Hair follicular keratinocyte (primary cell): ENCODE measurements at places on chromosomes 16 and 17. TPM values are rescaled to one million over a fixed set of nuclear protein-coding genes. Genes with fewer than 3 reads are reported as not detected.

The NGFR gene
- 24.0 and 64.8 TPM in 2 replicates for total RNA-seq

The ZNF652 gene
- total RNA-seq, result 6.0 and 7.1 TPM in 2 replicates

The C16orf54 gene
- not detected in 2 replicates for total RNA-seq

The CDH8 gene
- total RNA-seq, result not detected in 2 replicates

The TP53TG3C gene
- total RNA-seq, result not detected in 2 replicates

The TOX3 gene
- not detected in 2 replicates for total RNA-seq

The IKZF3 gene
- not detected in 2 replicates for total RNA-seq

The CYBA gene
- total RNA-seq, result 88.1 and 94.3 TPM in 2 replicates

The LGALS9C gene
- 1.8 and 2.0 TPM in 2 replicates for total RNA-seq

The CA4 gene
- not detected in 2 replicates for total RNA-seq

The MYH2 gene
- total RNA-seq, result not detected in 2 replicates

The NHERF2 gene
- 7.6 and 7.9 TPM in 2 replicates for total RNA-seq

The OGFOD3 gene
- 29.5 and 41.0 TPM in 2 replicates for total RNA-seq

The ATF7IP2 gene
- 3.1 and 5.9 TPM in 2 replicates for total RNA-seq

The PDK2 gene
- total RNA-seq, result 4.2 and 7.1 TPM in 2 replicates

The KRT31 gene
- 0.23 TPM in 1 of 2 replicates, not detected in the other for total RNA-seq

The ANKRD13B gene
- total RNA-seq, result 9.1 and 10.6 TPM in 2 replicates

The LRRC75A gene
- not detected in 2 replicates for total RNA-seq

The CCL18 gene
- not detected in 2 replicates for total RNA-seq

The HNF1B gene
- not detected in 2 replicates for total RNA-seq

The CA7 gene
- not detected in 2 replicates for total RNA-seq

The HS3ST3B1 gene
- 0.08 and 0.99 TPM in 2 replicates for total RNA-seq

The EVPL gene
- total RNA-seq, result 14.2 and 19.4 TPM in 2 replicates

The SMIM36 gene
- total RNA-seq, result not detected in 2 replicates

The HOXB7 gene
- 0.16 TPM in 1 of 2 replicates, not detected in the other for total RNA-seq

The CDK3 gene
- total RNA-seq, result 0.16 and 1.3 TPM in 2 replicates

The SCGB1C2 gene
- total RNA-seq, result not detected in 2 replicates

The CDRT15 gene
- not detected in 2 replicates for total RNA-seq

The SMIM5 gene
- not detected in 2 replicates for total RNA-seq

The KCNG4 gene
- total RNA-seq, result not detected in 2 replicates

The NPIPB6 gene
- total RNA-seq, result 0.04 and 0.47 TPM in 2 replicates

The KRTAP17-1 gene
- not detected in 2 replicates for total RNA-seq
